Cerebellar cortex (tissue), 1 donor: ENCODE measurements at places on chromosomes 6 and 20.

GRCh38 chr6:39698789-39699188 lies 26.4 kb downstream of the KIF6 start:
- DNase-seq = no peak

DNA sequence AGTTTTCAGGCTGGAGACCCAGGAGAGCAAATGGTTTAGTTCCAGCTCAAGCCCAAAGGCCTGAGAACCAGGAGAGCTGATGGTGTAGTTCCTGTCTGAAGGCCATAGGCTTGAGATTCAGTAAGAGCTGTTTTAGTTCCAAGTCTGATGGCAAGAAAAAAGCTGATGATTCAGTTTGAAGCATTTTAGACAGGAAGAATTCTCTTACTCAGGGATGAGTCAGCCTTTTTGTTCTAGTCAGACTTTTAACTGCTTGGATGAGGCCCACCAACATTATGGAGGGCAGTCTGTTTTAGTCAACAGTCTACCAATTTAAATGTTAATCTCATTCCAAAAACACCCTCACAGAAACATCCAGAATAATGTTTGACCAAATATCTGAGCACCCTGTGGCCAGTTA lies 2.5 kb downstream of the ZSCAN26 start:
- DNase-seq = no peak

DNA sequence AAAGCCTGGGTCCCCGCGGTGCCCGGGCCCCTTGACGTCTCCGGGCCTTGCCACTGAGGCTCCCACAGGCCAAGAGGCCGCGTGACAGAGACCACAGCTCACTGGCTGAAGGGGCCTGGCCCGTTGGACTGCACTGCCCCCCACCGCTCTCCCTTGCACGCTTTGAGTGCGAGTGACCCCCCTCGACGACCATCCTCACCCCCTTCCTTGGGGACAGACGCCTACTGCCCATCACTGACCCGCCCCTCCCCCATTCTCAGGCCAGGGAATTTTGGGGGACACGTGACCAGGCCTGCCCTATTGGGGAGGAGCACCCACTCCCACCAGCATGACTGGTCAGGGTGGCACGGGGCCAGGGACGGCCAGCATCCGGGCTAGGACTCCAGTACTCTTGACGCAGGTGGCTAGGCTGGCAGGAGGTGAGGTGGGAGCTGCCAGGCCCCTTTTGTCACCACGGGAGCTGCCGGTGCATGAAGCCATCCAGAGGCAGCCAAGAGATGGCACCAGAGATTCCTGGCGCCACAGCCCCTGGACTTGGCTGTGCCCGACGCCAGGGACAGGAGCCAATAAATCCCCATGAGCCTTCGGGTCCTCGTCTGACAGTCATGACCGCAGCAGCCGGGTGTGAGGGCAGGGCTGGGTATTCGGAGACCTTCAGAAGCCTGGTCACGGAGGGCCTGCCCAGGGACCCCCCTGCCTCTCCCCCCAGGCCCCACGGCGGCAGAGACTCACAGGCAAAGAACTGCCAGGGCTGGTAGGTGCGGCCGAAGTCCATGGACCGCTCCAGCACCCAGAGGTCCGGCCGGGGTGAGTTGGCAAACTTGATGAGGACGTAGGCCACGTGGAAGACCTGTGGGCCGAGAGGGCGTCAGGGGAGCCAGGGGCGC lies 14.5 kb downstream of the LAMA5 start:
- DNase-seq = peak; percentile 95

GRCh38 chr6:71229477-71229876 lies 59.1 kb upstream of the OGFRL1 start:
- no peak for DNase-seq

- DNase-seq = no peak
These were observed 13.4 kb downstream of the DCBLD1 start for GRCh38 chr6:117495869-117496268.

DNA sequence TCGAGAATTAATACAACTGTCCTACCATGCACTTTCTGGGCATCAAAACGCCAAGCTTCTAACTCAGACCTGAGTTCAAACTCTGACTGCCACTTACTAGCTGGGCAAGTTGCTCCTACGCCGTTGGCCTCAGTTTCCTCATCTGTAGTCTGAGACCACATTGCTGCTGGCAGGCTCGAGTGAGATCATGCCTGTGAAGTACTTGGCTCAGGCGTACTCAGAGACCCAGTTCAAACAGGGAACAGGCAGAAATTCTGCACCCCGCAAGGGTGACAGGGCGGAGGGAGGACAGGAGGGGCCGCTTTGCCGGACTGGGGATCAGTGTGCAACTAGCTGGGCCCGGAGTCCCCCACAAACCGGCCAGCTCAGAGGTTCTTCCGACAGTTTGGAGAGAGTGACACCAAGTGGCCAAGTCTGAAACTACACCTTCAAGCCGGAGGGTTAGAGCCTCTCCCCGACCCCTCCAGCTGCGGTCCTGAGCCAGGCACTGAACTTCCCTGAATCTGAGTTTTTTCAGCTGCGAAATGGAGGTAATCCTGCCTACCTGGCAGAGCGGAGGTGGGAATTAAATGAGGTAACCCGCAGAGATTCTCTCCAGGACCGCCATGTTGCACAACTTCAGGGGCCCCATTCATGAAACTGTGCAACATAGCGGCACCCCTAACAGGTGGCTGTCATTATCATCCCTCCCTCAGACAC lies 46.0 kb upstream of the PTPN1 start:
- peak; percentile 53 for DNase-seq

DNA sequence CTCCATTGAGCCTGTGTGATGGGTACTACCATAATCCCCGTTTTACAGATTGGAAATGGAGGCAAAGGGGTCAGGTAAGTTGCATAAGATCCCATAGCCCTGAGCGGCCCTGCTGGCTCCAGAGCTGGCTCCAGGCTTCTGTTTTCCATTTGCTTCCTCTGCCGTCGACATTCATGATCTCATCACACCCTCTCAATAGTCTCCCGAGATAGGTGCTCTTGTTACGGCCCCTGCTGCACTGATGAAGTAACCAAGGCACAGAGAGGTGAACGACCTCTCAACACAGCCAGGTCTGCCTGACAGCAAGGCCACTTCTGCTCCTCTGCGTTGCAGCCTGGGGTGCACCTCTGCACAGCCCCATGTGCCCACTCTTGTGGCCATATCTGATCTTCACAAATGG lies 16.9 kb downstream of the CDH22 start:
- DNase-seq = no peak

- DNase-seq = no peak
These were observed 262.2 kb upstream of the CEP162 start for GRCh38 chr6:84489598-84489997.

DNA sequence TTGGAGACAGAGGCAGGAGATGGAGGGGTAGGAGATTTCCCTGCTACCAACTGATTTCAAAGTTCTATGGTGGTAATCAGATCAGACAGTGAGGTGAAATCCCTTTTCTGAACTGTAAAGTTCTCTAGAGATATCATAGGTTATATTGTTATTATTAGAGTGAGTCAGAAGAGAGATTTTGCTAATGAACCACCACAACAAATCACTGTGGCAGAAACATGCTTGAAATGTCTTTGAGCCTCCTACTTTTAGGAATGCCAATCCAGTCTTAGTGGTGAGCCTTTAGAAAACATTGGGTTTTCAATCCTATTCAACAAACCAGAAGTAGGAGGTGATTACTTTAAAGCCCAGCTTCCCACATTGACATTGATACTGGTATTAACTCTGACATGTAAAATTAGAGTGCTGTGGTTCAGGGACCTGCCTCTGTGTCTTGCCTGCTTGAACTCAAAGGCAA lies 136.7 kb upstream of the CNR1 start:
- DNase-seq = no peak

- no peak for DNase-seq
These were observed 19.9 kb downstream of the GLYATL3 start for GRCh38 chr6:49519660-49520059.

GRCh38 chr20:60627751-60628565 lies 624.1 kb upstream of the CDH4 start:
- DNase-seq = no peak

DNA sequence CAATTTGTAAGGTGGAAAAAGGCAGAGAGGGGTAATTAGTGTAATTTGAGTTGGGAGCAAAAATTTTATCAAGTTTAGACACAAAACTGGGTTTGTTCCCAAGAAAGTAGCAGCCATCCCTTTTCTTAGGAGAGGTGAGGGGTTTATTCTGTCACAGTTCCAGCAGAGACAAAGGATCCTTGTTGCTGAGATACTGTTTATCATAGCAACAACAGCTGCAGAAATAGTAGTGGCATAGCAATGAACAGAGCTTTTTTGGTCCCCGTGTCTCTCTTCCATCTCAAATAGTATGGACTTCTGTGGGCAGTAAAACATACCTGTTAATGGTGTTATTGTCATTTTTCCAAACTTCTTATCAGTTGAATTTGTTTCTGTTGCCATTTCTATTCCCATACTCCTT lies 23.9 kb downstream of the ZKSCAN8 start:
- no peak for DNase-seq

DNA sequence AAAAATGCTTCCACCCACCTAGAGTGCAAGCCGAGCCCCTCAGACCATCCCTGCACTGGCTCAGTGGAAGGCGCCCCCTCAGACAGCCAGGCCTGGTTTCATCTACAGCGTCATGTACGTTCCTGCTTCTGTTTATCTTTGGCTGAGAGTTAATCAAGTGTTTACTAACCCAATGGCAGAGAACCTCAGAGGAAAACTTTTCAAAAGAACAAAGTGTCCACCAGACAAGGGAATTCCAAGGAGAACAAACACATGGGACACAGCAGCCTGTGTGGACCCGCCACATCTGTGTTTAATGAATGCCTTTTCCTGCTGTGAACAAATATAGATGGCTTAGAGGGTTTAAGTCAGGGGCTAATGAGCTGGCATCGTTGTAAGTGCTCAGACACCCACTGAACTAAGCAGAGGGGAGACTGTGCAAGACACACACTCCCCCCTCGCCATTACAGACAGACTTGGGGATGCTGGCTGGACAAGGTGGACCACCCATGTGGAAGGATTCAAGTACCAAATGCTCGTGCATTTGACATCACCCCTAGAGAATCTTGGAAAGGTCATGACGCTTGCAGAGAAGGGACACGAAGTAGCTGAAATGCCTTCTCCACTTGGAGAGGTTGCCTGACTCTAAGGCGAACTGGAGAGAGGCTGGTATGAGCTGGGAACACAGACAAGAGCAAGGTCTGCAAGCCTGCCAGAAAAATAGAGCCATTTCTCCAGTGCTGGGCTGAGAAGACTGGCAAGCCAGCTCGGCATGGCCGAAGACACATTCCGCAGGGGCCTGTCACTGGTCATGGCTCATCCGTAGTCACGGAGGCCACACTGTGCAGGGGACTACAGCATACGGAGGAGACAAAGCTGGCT lies 53.5 kb upstream of the NXT1 start:
- no peak for DNase-seq

- DNase-seq = peak; percentile 38
These were observed 17.9 kb downstream of the RPF2 start for GRCh38 chr6:110999634-111000270.

GRCh38 chr20:62142252-62143080 lies 728 bp downstream of the PSMA7 start:
- DNase-seq = no peak

GRCh38 chr6:130494729-130495128 lies 128.9 kb downstream of the TMEM200A start:
- DNase-seq = no peak

DNA sequence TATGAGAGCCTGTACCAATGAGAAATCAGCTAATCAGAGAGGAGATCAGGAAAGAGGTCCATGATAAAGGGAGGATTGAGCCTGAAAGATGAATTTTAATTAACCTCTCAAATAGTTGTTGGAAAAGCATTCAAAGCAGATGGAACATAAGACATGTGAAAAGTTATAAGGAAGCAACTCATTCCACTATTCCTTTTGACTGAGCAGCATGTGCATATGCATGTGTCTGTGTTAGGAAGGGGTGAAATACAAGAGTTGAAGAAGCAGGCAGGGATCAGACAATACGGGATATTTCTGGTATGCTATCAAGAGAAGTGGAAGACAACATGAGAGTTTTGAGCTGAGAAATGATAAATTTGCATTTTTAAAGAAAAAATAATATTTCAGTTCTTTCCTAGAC lies 624.8 kb upstream of the PTCHD4 start:
- DNase-seq = no peak

GRCh38 chr20:63700199-63701050 lies 4.0 kb downstream of the TNFRSF6B start:
- DNase-seq = no peak

GRCh38 chr6:57072108-57072507 lies 17.9 kb upstream of the ZNF451 start:
- DNase-seq = no peak

- DNase-seq = no peak
These were observed 66.2 kb downstream of the SLC22A23 start for GRCh38 chr6:3390698-3391097.

DNA sequence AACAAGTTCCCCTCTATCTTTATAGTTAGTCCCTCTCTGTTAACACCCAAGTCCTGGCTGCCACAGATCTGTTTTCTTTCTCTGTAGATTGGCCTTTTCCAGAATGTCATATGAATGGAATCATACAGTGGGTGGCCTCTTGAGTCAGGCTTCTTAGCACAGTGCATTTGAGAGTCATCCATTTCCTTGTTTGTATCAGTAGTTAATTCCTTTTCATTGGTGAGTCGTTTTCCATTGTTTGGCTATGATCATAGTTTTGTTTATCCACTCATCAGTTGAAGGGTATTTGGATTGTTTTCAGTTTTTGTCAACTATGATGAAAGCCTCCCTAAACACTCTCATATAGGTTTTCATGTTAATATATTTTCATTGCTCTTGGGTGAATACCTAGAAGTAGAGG lies 248.3 kb downstream of the ARID1B start:
- DNase-seq = no peak

- DNase-seq = no peak
These were observed 141.1 kb upstream of the SGK1 start for GRCh38 chr6:134458857-134459657.

GRCh38 chr20:16930656-16931055 lies 182.5 kb downstream of the OTOR start:
- DNase-seq = no peak

DNA sequence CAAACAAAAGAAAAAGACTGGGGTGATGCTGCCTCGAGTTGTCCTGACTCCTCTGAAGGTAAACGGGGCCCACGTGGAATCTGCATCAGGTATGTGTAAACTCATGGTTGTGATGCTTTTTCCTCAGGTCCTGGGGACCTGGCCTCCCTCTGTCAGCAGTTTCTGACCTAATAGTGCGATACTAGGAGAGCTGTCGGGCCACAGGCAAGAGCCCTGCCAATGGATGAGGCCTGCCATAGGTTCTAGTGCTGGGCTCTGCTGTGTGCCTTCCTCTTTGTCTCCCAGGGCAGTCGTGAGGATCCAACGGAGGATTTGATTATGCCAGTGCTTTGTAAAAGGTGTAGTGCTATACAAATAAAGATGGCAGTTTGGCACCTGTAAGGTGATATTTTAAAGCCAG lies 71.2 kb downstream of the ASXL1 start:
- DNase-seq = no peak

GRCh38 chr6:32190054-32190851 lies at the start of gene PBX2:
PBX2 (minus strand) TSS chr6:32190202; CDS start chr6:32189915, 287 bp downstream.
- DNase-seq = peak; percentile 96

DNA sequence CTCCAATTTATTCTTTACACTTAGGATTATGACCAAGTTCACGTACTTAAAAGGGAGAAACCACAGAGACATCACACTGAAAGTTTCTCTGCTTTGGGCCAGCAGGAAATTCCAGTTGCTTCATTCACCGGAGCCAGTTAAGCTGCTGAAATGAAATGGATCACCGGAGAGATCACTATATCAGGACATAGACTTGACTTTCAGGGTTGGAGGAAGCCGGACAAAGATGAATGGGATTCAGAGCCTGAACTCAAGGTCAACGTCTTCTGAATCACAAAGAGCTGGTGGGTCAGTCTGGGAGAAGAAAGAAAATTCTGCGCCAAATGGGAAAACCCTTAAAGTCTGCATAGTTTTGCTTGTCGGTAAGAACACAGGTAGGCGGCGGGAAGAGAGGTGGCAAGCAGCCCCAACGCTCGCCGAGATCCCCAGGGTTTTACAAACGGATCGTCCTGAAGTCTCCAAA lies 81.9 kb upstream of the CCDC28A start:
- peak; percentile 28 for DNase-seq
